ENCODE measurements at places on chromosomes 16 and 17. TPM values are rescaled to one million over a fixed set of nuclear protein-coding genes. Genes with fewer than 3 reads are reported as not detected.

Gene CMTM2
- total RNA-seq, result not detected

Gene NEK8
- 5.6 TPM for total RNA-seq

Gene MMP25
- 0.99 TPM for total RNA-seq

GRCh38 chr17:76753061-76753961, 15.4 kb downstream of the MFSD11 start:
- DNase-seq, result no peak

GRCh38 chr16:80100846-80101451, 439.8 kb upstream of the DYNLRB2 start:
- no peak for DNase-seq

DNA sequence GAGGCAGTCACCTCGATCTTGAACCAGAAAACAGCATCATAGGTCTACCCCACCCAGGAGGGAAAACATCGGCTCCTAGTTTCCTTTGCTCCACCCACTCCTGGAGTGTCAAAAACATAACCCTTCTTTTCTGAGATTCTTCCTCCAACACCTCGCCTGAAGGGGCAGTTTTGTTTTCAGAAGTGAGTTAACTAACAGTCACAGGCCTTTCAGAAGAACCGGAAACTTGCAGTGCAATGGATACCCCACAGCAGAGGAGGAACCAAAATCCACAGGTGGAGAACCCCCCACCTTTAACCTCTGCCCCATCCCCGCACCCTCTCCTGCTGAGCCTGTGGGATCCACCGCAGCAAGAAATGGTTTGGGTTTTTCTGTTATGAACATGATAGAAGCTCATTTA, 7.8 kb upstream of the TEX2 start:
- no peak for DNase-seq

DNA sequence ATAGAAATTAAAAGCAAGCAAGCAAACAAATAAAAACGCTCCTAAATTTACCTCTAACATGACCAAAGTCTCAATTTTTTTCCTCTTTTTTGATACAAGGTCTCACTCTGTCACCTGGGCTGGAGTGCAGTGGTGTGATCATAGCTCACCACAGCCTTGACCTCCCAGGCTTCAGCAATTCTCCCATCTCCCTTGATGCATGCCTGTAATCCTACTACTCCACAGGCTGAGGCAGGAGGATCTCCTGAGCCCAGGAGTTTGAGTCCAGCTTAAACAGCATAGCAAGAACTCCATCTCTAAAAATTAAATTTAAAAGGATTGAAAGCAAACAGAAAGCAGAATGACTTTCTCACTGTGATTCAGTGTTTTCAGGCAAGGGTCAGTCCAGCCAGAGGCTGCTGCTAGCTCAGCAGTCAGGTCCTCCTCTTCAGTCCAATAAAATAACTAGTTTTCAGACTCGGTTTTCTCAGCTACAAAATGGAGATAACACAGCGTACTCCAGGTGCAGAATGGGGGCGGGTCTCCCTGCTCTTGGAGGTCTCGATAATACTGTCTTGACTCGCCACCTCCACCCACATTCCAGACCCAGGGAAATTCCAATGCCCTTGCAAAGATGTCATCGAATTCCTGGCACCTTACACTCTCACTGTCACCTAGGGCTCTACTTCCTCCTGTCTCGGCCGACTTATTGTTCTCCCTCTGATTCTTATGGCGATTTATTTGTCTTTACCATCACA, 20.7 kb upstream of the MRTFB start:
- DNase-seq, result no peak

GRCh38 chr17:11459861-11460331, 138.4 kb upstream of the DNAH9 start:
- DNase-seq, result no peak

- no peak for DNase-seq
These were observed 253.7 kb upstream of the HSBP1 start for GRCh38 chr16:83554096-83554495.

GRCh38 chr17:57665696-57666095, 79.4 kb downstream of the CCDC182 start:
- DNase-seq, result no peak

- no peak for DNase-seq
These were observed 5.6 kb downstream of the PER1 start for GRCh38 chr17:8146381-8147140.

- DNase-seq, result no peak
These were observed 108.6 kb downstream of the PRKCB start for GRCh38 chr16:23944381-23944780.

- no peak for DNase-seq
These were observed 216.2 kb upstream of the ASIC2 start for GRCh38 chr17:33509331-33509730.

- no peak for DNase-seq
These were observed 66.5 kb upstream of the PSMD7 start for GRCh38 chr16:74230126-74230525.
